Fibroblast of skin of left biceps (primary cell): ENCODE measurements at places on chromosomes 6 and 20.

- DNase-seq, result no peak
Observed at GRCh38 chr6:156595476-156595875, 181.7 kb upstream of the ARID1B start.

GRCh38 chr6:10416863-10417641 lies 2.2 kb upstream of the TFAP2A start:
- no peak for DNase-seq

GRCh38 chr6:17042422-17043147 lies 59.3 kb upstream of the STMND1 start:
- DNase-seq, result no peak

- no peak for DNase-seq
Observed at GRCh38 chr6:27679964-27680694, 207.2 kb upstream of the ZNF184 start.

- DNase-seq, result no peak
Observed at GRCh38 chr6:96089173-96089572, 73.4 kb downstream of the FUT9 start.

- no peak for DNase-seq
Observed at GRCh38 chr6:41780551-41781365, at the start of gene PRICKLE4. Gene PRICKLE4 (plus strand): TSS chr6:41780782. CDS start chr6:41783474, 2,692 bp downstream.

DNA sequence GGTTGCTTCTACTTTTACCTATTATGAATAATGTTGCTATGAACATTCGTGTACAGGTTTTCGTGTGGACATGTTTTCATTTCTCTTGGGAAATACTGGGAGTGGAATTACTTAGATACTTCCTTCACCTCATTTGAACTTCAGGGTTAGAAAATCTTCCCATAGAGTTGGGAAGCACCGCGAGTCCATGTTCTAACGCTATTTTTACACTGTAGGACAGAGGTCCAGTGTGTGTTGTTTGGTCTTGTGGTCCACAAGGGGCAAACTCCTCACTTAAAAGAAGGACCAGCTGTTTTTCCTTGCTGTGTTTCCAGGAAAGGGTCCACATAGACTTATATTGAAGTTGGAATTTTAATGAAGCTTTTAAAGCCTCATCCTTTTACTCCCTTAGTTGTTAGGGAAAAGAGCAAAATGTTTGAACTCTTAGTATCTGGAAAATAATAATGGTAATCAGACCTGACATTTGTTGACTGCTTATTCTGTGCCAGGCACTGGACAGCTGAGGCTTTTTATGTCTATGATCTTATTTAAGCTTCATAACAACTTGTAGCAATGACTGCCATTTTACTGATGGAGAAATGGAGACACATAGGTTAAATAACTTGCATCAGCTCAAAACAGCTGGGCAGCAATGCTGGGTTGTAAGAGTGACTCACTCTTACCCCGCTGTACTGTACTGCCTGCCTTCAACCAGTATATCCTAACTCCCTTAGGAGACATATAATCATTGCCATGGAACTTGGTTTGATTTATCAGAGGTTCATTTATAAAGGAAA lies 52.0 kb downstream of the CDC5L start:
- DNase-seq, result peak; percentile 57

DNA sequence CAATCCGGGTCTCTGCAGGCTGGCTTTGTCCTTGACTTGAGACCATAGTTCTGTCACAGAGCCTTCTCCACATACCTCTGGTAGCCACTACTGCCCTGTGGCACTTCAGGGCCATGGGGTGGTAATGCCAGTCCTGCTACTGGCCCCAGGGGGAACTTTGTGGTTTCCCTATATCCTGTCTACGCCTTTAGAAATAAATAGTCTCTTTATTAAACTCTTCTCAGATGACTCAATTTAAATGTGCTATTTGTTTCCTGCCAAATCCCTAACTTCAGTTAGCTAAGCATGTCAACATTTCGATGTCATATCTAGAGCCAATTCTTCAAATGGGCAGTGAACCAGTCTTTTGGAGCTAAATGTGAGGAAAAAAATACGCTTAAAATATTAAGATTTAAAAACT lies 60.1 kb downstream of the SEL1L2 start:
- no peak for DNase-seq

- DNase-seq, result no peak
Observed at GRCh38 chr6:41843178-41843577, 52.0 kb downstream of the USP49 start.

DNA sequence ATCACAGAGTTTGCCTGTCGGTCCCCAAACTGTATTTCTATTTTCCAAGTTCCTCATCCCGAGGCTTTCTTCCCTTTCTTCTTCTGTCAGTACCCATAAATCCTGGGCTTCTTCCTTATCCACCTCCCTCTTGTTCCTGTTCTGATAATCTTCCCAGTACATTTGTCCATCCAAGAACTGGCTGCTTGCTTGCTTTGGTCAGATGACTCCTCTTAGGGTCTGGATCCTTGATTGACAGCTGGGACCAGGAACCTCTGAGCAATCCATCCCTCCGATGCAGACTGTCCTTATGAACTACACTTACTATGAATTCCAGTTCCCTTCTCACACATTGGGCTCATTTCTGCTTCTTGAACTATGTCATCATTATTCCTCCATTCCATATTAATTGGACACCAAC lies 275.3 kb upstream of the CITED2 start:
- no peak for DNase-seq

DNA sequence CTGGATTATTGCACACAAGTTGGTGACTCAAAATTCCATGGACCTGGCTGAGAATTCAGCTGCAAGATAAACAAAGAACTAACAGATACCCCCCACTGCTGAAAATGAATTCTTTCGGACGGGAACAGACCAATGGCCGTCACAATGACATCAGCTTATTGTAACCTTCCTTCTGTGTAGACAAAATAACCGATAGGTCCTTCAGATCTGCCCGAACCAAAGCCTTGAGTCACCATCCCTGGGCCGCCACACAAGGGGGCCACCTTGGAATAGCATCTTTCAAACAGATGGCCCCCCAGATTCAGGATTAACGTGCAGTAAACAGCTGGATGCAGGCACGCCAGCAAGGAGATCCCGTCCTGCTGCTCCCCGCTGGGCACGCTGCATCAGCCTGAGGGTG lies 214.0 kb upstream of the EXOC2 start:
- no peak for DNase-seq

DNA sequence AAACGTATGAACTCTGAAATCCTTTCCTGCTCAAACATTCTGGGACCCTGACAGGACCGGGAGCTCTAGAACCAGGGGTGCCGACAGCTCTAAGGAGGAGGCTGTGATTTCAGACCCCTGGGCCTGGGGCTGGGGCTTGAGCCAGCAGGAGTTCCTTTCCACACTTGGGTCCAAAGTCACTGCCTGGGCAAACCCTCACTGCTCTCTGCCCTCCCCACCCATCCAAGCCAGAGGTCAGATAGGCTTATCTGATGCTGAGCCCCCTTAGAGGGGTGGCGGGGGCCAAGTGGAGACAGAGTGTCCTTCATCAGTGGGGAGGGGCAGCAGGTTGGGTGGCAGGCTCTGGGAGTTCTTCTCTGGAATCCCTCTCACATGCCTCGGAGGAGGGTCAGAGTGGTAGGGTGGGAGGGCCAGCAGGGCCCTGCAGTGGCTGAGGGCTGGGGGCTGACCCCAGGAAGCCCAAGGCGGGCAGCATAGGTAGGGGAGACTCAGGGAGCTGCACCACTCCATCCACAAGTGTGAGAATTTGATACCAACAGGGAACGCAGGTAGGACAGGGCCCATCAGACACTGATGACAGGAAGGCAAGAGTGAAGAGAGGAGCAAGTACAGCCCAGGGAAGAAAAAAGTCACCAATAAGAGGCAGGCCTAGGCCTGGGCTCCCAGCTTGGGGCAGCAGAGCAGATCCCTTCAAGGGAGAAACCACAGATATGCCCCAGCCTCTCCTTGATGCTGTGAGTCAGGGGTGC lies 121.0 kb downstream of the MRPL14 start:
- DNase-seq, result no peak

DNA sequence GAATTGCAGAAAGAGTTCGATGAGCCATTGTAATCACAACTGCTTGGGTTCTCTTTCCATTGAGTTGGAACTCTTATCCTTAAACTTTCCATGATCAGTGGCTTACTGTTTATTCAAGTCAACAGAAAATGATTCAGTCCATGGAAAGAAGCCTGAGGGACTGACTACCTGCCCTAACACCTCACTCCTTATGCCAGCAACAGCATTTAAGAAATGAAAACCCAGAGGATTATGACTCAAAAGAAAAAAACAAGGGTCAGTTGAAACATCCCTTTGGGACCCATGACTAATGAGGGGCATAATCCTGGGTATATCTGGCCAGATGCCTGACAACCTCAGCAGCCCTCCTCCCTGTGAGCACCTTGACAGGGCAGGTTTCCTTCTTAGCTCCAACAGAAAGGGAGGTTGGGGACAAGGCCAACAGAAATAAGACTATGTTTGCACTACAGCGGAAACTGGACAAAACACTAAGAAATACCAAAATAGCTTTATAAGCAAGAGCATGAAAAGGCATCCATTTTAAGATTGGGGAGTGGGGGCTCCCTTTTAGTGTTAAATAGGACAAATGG lies 106.7 kb downstream of the MAP3K5 start:
- no peak for DNase-seq

DNA sequence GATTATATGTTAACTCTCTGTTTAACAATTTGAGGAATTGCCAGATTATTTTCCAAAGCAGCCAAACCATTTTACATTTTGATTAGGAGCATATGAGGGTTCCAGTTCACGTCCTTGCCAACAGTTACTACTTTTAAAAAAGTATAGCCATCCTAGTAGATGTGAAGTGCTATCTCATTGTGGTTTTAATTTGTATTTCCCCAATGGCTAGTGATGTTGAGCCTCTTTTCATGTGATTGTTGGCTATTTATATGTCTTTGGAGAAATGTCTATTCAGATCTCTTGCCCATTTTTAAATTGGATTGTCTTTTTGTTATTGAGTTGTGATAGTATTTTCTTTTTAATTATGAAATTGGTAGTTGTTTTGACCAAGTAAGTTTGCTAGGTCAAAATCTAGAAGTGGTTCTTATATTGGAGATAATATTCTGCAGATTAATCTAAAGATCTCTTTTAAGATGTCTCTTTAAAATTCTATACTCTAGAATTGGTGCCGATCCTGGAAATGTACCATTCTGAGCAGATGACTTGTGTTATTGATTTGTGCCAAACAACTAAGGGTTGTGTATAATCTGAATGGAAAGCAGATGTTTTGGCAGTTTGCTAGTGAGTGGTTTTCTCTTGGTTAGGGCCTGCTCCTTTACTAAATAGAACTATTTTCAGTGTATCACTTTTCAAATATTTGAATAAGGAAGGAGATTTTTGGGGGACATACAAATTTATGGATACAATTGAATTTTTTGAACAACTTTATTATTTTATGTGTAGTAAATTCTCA lies 99.5 kb downstream of the CDKAL1 start:
- no peak for DNase-seq

GRCh38 chr6:149231778-149232177 lies 85.7 kb upstream of the TAB2 start:
- no peak for DNase-seq

- DNase-seq, result no peak
Observed at GRCh38 chr6:36095497-36096391, 34.6 kb upstream of the MAPK13 start.

DNA sequence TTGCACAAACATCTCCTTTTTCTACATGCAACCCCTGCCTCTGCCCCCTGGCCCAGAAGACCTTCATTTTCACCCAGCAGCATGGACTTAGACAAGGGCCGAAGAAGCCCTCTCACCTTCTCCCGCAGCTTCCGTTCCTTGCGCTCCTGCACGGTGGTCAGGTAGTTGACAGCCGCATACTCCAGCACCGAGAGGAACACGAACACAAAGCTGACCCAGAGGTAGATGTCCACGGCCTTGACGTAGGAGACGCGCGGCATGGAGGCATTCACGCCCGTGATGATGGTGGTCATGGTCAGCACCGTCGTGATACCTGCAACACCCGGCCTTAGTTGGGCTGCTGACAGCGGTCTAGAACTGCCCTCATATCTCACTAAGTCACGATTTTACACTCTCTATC lies 47.1 kb upstream of the GABRR1 start:
- DNase-seq, result no peak

GRCh38 chr6:53244399-53244931 lies 95.8 kb upstream of the GCM1 start:
- no peak for DNase-seq

GRCh38 chr20:58286729-58287128 lies 22.8 kb upstream of the RAB22A start:
- no peak for DNase-seq

GRCh38 chr6:169981969-169982368 lies 230.5 kb downstream of the ERMARD start:
- no peak for DNase-seq

DNA sequence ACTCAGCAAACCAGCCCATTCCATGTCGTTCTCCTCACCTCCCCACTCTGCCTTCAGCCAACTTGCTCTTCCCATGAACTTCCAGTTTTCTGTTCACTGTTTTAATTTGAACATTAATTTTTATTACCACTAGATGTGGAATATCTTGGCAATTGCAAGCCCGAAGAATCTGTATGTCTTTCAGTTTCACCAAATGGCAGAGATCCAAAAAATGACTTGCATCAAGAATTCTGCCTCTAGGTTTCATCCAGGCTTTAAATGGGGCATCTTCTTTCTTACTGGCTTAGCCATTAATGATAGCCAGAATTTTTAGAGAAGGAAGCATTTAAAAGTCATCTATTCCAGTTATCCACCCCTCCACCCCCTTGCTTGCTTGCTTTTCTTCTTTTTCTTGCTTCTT lies 39.0 kb downstream of the CAP2 start:
- no peak for DNase-seq

DNA sequence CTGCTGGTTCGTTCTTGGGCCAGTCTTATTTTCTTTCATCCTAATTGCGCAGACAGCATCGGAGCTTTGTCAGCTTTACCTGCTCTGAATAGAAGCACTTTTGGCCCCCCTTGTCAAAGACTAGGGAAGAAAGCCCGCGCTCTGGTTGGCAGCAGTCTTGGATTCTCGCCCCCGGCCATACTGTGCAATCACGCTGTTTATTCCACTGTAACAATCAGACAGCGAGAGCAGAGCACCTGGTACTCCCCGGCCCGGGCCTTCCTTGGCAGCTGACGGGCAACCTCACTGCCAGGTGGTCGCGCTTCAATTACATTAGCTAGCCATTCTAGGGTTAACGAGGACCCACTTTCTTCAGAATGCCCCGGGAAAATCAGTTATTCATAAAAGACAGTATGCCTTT lies 72.6 kb downstream of the INSM1 start:
- DNase-seq, result no peak

DNA sequence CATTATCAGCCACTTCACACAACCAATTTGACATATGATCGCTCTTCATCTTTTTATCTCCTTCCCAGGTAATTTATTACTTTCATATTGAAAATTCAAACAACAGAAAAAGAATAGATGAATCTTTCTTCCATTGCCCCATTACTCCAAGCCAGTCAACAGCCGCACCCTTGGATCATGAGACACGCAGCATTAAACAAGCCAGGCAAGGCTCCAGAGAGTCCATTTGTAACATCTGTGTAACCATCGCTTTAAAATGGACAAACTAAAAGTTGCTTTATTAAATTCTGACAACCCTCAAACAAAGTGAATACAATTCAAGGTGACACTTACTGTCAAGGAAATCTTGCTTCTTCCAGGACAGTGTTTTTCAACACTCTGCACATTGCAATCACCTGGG lies 200.3 kb downstream of the EPM2A start:
- DNase-seq, result no peak

- peak; percentile 93 for DNase-seq
Observed at GRCh38 chr6:56938649-56939191, 16.2 kb upstream of the BEND6 start.

GRCh38 chr20:1888796-1889463 lies 6.3 kb upstream of the SIRPA start:
- no peak for DNase-seq
